ENCODE measurements at places on chromosomes 7 and 10.

GRCh38 chr10:17037910-17038309, 91.7 kb downstream of the CUBN start:
- DNase-seq: no peak

DNA sequence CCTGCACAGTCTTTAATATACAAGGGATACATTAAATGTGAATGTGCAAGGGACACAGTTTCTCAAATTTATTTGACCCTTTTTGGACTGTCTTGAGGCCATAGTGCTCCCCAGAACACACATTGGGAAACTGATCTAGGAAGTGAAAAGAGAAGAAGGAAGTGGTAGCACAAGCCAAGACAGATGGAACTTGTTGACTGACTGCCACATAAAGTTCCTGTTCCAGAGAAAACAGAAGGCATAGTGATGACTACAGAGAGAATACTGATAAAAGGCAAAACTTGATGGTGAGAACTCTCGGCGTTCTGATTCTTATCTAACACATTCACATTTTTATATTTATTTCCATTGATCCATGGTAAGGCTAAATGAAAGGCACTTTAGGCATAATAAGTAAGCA, 1216.4 kb downstream of the CNTNAP2 start:
- no peak for DNase-seq

DNA sequence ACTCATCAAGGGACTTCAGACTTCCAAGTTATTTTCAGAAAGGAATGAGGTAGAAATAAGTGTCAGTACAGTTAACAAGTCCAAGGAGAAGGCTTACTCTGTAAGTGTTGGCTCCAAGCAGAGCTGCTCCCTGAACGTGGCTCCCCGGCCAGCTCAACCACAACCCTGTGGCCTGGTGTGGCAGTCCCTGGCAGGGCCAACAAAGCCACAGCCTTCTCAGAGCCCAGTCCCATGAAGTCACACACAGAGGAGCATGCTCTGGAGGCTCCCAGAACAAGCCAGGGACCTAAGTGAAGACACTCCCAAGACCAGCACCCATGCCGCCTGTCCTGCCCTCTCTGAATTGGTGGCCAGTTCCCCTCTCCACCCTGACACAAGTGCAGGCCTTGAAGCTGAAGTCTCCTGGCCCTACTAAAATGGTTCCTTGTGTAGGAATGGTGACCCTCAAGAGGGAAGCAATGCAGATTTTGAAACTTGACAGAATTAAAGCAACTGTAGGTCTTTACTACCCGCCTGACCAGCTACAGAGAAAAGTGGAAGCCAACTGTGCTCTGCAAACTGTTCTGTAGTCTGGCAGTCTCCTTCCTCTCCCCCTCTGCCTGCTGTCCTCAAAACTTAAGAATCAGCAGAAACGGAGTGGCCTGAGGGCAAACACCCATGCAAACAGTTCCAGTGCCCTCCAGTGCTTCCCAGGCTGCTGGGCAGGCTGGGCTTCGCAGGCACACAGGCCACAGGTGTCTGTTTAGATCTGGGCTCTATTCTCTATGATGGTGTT, 51.1 kb downstream of the NOD1 start:
- DNase-seq: no peak

DNA sequence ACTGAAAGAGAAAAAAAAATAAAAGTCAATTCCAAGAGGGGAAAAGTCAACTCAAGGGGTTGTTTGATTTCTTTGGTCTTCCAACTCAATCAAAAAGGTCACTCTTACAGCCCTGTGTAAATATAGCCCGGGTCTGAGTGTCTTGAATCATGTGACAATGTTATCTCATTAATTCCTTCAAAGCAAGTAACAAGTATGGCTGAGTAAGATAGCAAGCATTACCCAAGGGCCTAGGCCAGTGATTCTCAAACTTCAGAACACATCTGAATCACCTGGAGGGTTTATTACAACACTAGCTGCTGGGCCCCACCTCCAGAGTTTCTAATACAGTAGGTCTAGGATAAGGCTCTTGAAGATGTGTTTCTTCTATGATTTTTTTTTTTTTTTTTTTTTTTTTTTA, 125.0 kb downstream of the PRLHR start:
- no peak for DNase-seq

GRCh38 chr7:103037476-103037822, 37.1 kb downstream of the FBXL13 start:
- no peak for DNase-seq

GRCh38 chr7:95219721-95220120, 104.6 kb downstream of the PON1 start:
- no peak for DNase-seq

- no peak for DNase-seq
Measured at GRCh38 chr10:5862360-5862961, 27.2 kb downstream of the ANKRD16 start.

GRCh38 chr7:147509035-147509501, 1081.5 kb upstream of the C7orf33 start:
- DNase-seq: no peak

GRCh38 chr10:70462349-70462984, 16.1 kb upstream of the PALD1 start:
- no peak for DNase-seq

DNA sequence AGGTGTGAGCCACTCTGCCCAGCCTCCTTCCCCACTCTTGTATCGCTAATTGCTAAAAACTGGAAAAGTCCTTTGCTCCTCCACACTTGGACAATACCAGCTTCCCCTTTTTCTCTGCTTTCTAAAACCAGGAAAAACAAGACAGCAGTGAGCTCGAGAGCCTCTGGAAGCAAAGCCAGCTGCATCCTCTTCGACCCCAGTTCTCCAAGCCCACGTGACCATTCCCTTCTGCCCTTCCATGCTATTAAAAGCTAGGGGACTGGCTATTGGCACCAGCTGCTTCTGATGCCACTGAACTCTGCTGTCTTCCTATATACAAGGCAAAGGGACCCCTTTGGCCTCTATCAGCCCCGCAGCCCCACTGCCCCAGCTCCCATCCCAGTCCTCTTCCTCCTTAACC, 92.2 kb downstream of the SPDYE5 start:
- no peak for DNase-seq

DNA sequence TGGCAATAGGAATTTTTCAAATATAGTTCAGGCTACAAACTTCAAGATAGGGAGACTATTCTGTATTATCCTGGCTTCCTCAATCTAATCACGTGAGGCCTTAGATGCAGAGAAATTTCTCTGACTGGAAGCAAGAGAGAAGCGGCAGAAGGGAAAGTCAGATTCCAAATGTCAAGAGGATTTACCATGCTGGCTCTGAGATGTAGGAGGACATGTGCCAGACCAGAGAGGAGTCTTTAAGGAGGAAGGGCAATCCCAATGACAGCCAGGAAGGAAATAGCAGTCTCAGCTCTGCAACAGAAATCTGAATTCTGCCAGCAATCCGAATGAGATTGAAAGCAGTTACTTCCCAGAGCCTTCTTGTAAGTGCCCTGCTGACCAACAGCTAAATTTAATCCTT, 57.4 kb downstream of the NUTM2E start:
- DNase-seq: no peak

DNA sequence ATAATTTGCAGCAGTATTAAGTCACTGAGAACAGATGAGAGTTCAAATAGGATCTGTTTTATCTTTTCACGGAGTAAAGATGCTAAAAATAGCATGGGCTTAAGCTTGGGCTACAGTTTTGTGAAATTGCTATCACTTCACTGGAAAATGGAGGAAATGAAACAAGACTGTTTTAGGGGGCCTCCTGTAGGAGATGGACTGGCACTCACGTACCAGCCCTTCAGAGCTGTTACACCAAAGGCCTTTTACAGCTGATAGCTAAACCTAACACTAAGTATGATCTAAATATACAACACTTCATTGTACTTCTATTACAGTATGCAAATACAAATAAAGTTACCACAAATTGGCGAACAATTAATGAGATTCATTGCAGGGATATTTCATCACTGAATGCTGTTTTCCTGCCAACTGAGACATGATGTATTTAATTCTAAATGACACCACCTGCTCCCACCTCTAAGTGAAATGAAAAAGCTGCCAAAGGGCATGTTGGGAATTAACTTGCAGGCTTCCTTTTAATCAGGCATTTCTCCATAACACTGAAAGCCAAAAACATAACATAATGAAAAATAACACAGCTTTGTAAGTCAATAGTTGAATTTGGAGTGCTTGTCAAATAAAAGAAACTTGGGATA, 304.5 kb upstream of the LRRN3 start:
- DNase-seq: no peak

DNA sequence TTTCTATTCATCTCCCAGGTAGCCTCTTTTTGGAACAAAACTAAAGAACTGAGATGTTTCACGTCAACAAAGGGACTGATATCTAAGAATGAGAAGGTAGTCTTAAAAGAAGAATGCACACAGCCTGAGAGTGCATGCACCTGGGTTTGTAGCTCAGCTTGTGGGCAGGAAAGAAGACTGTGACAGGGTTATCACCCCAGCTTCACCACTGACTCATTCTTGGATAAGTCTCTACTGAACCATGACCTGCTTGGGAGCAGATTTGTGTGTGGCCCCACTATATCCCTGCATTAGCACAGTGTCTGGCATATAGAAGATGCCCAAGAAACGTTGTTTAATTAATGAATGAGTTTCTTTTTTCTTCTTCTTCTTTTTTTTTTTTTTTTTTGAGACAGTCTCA, 187.5 kb downstream of the GPAM start:
- DNase-seq: no peak

- DNase-seq: no peak
Measured at GRCh38 chr10:55212051-55212450, 411.0 kb upstream of the PCDH15 start.

- no peak for DNase-seq
Measured at GRCh38 chr10:52284416-52285013, 29.6 kb upstream of the DKK1 start.

DNA sequence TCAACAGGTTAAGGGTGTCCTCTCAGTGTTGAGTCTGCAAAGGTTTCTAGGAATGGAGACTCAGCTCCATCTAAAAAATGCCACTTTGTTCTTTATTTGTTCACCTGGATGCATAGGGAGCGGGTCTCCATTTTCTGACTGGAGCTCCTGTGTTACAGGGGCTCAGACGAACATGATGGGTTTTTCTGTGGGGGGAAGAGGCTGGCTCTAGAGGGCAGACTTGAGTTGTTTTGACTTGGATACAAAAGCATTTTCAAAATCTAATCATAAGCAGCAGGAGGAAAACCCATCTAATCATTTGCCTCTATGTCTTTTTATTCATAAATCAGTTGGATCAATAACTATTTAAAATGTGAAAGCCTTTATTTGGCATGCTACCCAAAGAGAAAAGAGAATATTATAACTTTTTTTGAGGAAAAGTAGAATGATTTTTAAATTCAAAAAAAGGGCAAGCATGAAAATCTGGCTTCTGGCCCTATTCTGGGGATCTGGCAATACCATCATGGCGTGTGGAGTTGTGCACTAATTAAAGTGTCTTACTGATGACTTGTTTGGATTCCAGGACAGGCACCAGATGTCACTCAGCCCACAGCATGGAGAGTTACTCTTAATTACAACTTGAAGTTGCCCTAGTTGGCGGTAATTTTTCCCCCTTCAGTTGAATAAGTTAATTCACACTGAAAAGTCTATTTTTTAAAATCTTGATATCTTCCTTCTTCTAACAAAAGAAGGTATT, 594.9 kb downstream of the REEP3 start:
- no peak for DNase-seq
